ENCODE measurements at places on chromosomes 6 and 20. TPM values are rescaled to one million over a fixed set of nuclear protein-coding genes. Genes with fewer than 3 reads are reported as not detected.
A peak's percentile ranks its signal among the peaks of the same experiment; 100 is the strongest.

DNA sequence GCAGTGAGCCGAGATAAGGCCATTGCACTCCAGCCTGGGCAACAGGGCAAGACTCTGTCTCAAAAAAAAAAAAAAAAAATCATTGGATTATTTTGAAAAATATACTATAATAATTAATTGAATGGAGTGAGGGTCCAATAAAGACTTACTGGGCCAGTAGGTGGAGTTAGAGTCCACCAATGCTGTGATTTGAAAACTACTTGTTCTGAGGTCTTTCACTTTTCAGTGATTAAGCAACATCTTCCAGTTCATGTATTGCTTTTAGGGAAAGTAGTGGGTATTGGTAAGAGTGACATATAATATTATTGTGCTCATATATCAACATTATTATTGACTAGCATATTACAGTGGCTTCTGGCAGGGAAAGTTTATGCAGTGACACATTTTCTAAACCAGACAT lies 530.3 kb downstream of the KHDRBS2 start:
- no peak for DNase-seq

- no peak for DNase-seq
Measured at GRCh38 chr6:44041461-44042260, 85.6 kb downstream of the MRPL14 start.

DNA sequence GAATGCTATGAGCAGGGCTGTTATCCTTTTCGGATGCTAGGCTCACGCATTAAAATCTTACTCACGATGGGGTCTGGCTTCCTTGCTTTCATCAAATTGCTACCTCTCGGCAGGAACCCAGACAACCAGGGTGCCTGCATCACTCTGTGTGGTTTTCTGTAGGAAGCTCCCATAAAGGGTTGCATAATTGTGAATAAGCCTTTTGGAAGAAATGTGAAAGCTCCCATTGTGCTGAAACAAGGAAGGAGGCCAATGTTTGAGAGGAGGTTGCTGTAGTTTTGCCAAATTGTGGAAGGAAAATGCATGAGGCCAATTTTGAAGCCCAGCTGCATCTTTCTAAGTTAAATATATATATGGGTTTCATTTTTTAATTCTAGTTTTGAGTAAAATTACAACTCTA lies 615.5 kb downstream of the C6orf118 start:
- no peak for DNase-seq

DNA sequence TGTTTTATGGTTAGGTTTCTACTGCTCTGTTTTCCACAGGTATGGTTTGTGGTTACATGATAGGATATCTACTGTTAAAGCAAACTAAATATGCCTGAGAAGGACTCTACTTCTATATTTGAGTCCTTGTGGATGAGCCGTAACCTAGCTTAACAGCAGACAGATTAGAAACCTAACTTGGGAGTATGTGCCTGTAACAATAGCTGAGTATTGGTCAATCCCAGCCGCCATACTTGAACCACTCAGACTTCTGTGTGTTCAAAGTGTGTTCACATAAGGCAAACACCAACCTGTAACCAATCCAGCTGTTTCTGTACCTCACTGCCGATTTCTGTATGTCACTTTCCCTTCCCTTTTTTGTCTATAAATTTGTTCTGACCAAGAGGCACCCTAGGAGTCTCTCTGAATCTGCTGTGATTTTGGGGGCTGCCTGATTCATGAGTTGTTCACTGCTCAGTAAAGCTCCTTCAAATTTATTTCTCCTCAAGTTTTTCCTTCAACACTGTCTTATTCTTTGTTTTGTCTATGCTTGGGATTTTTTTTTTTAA lies 37.1 kb downstream of the PHF3 start:
- no peak for DNase-seq

- DNase-seq, result no peak
Measured at GRCh38 chr20:1457992-1458391, 8.7 kb downstream of the NSFL1C start.

GRCh38 chr6:163711615-163712565 lies 297.4 kb downstream of the QKI start:
- DNase-seq, result peak; percentile 83

GRCh38 chr6:33750244-33750991 lies 3.7 kb upstream of the IP6K3 start:
- peak; percentile 50 for DNase-seq

DNA sequence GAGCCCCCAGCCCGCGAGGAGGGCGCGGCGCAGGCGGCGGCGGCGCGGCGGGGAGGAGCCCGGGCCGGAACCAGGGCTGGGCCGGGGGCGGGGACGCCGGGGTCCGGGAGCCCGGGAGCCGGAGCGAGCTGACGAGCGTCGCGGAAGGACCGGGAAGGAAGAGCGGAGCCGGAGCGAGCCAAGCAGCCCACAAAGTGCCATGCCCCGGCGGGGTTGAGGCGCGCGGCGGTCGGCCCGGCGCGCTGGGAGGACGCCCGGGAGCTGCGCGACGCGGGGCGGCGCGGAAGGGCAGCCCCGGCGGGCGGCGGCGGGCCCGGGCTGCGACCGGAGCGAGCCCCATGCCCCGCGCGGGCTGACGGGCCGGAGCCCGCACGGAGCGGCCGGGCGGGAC lies 289 bp downstream of the FOXP4 start:
- no peak for DNase-seq

DNA sequence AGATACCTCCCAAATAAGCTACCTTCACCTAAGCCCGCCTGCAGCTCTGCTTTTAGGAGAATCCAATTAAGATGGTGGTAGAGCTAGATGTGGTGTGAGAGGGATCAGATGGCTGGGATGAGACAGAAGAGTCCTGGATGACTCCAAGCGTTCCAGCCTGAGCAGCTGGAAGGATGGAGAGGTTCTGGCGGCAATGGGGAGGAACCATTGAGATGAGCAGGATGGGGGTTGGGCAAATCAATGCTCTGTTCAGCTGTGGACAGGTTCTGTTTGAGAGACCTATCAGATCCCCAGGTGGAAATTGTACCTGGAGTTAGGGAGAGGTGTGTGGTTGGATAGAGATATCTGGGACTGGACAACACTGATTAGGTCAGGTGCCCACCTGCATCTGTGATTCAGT lies 23.0 kb downstream of the PHACTR3 start:
- no peak for DNase-seq

DNA sequence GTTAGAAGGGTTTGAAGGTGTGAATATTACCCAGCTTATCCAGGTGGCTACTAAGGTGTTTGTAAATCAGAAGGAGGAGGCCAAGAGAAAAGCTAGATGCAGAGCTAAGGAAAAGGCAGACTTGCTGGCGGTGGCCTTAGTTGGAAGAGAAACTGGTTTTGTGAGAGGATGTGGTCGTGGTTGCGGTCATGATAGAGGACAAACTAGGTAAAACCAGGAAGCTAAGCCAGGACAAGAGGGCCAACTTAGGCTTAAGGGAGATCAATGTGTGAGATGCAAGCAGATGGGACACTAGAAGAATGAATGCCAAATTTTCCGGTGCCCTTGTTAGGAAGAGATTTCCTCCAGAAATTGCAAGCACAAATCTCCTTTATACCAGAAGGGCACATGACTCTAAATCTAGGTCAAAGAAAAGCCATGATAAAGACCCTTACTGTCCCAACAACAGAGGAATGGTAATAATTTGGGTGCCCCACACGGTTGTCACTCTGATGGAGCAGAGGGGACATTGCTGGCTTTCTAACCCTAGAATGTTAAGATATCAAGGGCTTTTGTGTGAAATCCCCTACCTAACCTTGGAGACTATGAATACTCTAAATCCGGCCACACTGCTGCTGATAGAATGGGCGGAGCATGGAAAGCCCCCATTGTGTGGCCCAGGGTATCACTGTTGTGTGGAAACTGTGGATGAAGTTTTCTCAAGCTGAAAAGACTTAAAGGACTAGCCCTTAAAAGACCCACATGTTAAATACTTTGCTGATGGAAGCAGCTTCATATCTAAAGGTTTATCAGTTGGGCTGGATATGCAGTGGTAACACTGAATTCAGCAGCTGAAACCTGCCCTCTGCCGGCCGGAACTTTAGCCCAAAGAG lies 7.8 kb downstream of the IL22RA2 start:
- DNase-seq, result peak; percentile 61

DNA sequence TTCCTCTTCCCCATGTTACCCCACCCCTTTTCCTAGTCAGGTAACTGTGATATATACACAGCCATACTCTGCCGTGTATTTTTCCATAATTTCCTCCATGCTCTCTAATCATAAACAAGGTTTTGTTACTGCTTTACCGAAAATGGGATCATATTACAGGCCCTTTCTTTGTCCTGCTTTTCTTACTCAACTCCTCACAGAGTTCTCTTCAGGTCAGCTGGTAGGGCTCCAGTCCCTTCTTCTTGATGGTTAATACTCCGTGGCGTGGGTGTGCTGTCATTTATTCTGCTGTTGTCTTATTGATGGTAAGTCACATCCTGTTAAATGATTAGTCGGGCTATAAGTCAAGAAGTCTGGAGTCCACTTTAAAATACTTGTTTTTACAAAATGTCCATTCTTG lies 24.9 kb upstream of the PI16 start:
- DNase-seq, result no peak

- no peak for DNase-seq
Measured at GRCh38 chr6:168195712-168196111, 116.7 kb upstream of the FRMD1 start.

- DNase-seq, result no peak
Measured at GRCh38 chr6:3884007-3884745, 35.0 kb downstream of the FAM50B start.

- no peak for DNase-seq
Measured at GRCh38 chr6:10584607-10585006, 63.5 kb downstream of the GCNT2 start.

GRCh38 chr6:64694356-64694755 lies 1012.7 kb downstream of the EYS start:
- DNase-seq, result no peak

DNA sequence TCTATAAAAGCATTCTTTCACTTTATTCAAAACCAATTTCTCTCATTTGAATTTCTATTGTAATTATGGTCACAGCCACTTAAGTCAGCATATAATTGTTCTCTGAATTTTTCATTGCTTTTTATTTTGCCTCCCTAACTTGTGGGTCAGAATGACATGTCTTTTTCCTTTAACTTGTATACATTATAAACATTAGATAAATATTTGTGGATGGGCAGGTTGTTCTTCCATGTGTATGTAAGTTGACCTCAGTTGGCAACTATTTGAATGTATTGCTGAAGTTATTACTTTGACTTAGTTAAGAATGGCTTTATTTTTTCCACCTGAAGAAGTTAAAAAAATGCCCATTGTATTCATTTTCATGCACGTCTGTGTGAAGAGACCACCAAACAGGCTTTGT lies 83.0 kb upstream of the MAP3K7 start:
- DNase-seq, result no peak

- no peak for DNase-seq
Measured at GRCh38 chr20:32385541-32385940, 27.4 kb downstream of the ASXL1 start.

GRCh38 chr6:7879980-7880717 lies 30.4 kb downstream of the TXNDC5 start:
- no peak for DNase-seq

- DNase-seq, result no peak
Measured at GRCh38 chr20:62219101-62219991, 732 bp downstream of the HRH3 start.

DNA sequence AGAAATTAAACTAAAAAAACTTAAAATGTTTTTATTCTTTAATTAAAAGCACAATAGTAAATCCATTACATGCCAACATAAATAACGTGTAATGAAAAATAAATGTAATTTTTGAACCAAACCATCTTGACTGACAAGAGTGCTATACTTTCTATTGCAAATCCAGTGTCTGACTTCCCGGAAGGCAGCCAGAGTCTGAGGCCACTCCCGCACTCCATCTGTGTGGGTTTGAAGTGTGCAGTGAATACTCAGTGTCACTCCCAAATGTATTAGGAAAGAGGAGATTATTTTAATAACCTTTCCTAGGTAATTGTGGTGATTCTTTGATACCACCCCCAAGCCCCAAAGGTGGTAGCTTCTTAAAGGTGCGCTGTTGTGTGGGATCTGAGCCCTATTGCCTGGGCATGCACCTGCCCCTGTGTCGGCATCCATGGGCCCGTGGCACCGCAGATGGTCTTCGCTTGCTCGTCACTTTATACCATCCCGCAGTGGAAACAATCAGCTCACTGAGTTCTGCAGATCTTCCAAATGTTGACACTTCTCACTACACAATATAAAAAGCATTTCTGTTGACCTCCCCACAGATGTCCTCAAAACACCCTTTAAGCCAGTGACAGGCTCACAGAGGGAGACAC lies 391.2 kb downstream of the THBS2 start:
- no peak for DNase-seq

The MAP3K5 gene
- 26.9 TPM for total RNA-seq

The DUSP15 gene
- 2.3 TPM for total RNA-seq

The ADGB gene
- not detected for total RNA-seq

The TXLNB gene
- total RNA-seq, result 1.0 TPM

The HLA-DQB2 gene
- not detected for total RNA-seq

The SIRPG gene
- 1.8 TPM for total RNA-seq

Data from Peyer's patch (tissue), 4 donors.